Spinal cord (tissue), 10 donors: ENCODE measurements at places on chromosomes 2 and 18. TPM values are rescaled to one million over a fixed set of nuclear protein-coding genes. Genes with fewer than 3 reads are reported as not detected.

GRCh38 chr2:220433131-220433530 is 805.7 kb downstream of the SLC4A3 start:
- no peak overlapping the region for H3K4me3 ChIP-seq
- H3K36me3 ChIP-seq, result no peaks in the 10 kb centered on the region
- DNase-seq, result peak; percentile 27
- H3K27me3 ChIP-seq, result no peaks in the 10 kb centered on the region

DNA sequence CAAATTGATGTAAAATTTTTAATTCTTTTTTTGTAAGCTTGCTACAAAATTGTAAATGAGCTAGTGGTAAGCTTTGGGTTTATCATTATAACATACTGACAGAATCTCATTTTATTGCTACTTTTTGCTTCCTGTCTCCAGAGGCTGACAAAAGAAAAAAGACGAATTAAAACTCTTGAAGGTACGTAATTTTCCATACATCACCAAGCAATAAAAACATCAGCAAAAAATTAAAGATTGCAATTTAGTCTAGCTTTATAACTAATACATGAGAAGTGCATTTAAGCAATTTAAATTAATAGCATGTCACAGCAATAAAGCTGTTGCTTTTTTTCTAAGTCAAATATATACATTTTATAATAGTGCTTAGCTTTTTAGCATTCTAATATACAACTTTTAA is 94.6 kb upstream of the SNTG2 start:
- H3K4me3 ChIP-seq, result no peak overlapping the region
- DNase-seq, result no peak
- H3K4me1 ChIP-seq, result peaks cover 4% of the 10 kb centered on the region
- no peak overlapping the region for H3K27ac ChIP-seq
- H3K36me3 ChIP-seq, result no peaks in the 10 kb centered on the region

GRCh38 chr2:17327649-17328048 is 190.6 kb downstream of the RAD51AP2 start:
- no peak for DNase-seq
- no peak overlapping the region for H3K27ac ChIP-seq
- no peaks in the 10 kb centered on the region for H3K27me3 ChIP-seq
- H3K4me1 ChIP-seq, result no peaks in the 10 kb centered on the region

DNA sequence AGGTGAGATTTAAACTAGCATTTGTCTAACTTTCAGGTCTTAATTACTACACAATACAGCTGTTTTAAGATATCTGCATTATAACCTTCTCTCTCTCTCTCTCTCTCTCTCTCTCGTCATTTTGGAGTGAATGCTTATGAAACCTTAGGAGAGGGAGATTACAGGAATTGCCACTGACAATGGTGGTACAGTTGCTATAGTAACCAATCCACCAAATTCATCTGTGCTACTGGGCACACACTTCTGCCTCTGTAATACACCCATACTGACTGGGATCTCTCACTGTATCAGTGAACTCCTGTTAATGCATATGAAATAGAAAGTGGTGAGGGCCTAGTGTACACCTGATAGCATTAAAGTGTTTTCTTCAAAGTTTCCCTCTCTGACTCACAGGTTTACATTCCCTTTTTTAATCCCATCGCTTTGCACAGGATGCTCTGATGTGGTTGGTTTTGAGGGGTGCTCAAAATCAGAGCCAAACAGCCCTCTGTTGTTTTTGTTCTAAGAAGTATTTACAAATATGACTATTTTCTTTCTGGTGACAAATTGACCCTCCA is 13.1 kb downstream of the KLHL14 start:
- no peak overlapping the region for H3K4me3 ChIP-seq
- H3K27me3 ChIP-seq, result no peaks in the 10 kb centered on the region
- H3K4me1 ChIP-seq, result no peaks in the 10 kb centered on the region

GRCh38 chr2:97769308-97769707 is 55.9 kb downstream of the ZAP70 start:
- H3K27ac ChIP-seq, result no peak overlapping the region
- no peaks in the 10 kb centered on the region for H3K27me3 ChIP-seq
- H3K4me3 ChIP-seq, result no peak overlapping the region
- DNase-seq, result no peak
- H3K36me3 ChIP-seq, result peaks cover 39% of the 10 kb centered on the region

DNA sequence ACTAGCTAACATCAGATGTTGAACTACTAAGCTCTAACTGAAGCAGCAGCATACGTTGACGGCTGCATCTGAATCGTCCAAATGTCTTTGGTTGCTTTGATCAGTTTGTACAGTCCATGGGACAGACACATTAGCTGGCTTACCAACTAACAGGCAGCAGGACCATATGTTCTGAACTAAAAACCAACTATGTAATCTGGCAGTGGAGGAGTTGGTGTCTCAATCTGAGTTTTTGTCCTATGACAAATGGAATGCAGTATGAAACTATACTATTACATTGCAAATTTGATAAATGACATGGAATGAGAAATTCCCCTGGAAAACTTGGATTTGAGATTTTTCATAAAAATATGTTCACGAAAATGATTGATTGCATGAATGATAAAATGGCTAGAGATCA is 79.5 kb downstream of the EPHA4 start:
- no peaks in the 10 kb centered on the region for H3K27me3 ChIP-seq
- H3K4me3 ChIP-seq, result no peak overlapping the region
- no peak for DNase-seq
- no peaks in the 10 kb centered on the region for H3K4me1 ChIP-seq
- no peaks in the 10 kb centered on the region for H3K36me3 ChIP-seq

DNA sequence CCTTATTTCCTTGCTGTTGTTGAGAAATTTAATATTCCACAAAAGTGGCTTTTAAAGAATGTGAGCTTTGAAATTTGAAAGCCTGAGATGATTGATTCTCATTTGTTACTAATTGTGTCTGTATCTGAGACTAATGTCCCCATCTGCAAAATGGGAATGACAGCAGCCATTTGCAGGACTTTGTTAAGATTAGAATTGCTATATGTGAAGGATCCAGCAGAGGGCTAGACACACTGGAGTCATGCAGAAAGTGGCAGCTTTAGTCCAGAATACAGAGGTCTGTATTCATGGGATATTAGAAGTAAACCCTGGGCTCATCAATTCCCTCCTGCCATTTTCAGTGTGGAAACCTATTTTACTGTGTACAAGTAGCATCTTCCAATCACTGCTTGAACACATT is 296.5 kb upstream of the GYPC start:
- no peaks in the 10 kb centered on the region for H3K27me3 ChIP-seq
- H3K36me3 ChIP-seq, result no peaks in the 10 kb centered on the region
- H3K4me3 ChIP-seq, result no peak overlapping the region
- H3K4me1 ChIP-seq, result no peaks in the 10 kb centered on the region
- no peak overlapping the region for H3K27ac ChIP-seq

- no peak overlapping the region for H3K4me3 ChIP-seq
- no peaks in the 10 kb centered on the region for H3K27me3 ChIP-seq
- H3K27ac ChIP-seq, result no peak overlapping the region
- H3K36me3 ChIP-seq, result no peaks in the 10 kb centered on the region
- H3K4me1 ChIP-seq, result no peaks in the 10 kb centered on the region
These were observed 216.8 kb upstream of the HNMT start for GRCh38 chr2:137747509-137747908.

GRCh38 chr2:199273042-199273511 is 184.7 kb downstream of the SATB2 start:
- H3K27ac ChIP-seq, result no peak overlapping the region
- H3K4me3 ChIP-seq, result no peak overlapping the region
- H3K27me3 ChIP-seq, result no peaks in the 10 kb centered on the region

DNA sequence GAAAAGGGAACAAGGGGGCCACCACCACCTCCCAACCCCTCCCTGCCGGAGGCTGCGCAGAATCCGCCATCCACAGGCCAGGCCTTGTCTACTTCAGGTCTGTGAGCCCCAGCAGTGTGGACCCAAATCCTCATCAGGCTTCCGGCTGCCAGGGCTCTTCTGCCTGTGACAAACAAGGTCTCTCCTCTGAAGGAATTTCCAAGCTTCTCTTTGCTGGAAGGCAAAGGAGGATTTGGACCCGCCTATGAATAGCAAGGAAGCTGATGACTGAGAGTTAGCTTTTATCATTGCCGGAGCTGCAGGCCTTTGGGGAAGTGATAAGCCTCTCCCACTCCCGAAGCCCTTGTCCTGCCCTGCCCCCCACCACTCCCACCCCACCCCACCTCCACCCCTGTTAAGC is 93.7 kb upstream of the SH3BP4 start:
- DNase-seq, result no peak
- H3K27ac ChIP-seq, result no peak overlapping the region
- H3K27me3 ChIP-seq, result no peaks in the 10 kb centered on the region
- no peak overlapping the region for H3K4me3 ChIP-seq
- H3K36me3 ChIP-seq, result no peaks in the 10 kb centered on the region

DNA sequence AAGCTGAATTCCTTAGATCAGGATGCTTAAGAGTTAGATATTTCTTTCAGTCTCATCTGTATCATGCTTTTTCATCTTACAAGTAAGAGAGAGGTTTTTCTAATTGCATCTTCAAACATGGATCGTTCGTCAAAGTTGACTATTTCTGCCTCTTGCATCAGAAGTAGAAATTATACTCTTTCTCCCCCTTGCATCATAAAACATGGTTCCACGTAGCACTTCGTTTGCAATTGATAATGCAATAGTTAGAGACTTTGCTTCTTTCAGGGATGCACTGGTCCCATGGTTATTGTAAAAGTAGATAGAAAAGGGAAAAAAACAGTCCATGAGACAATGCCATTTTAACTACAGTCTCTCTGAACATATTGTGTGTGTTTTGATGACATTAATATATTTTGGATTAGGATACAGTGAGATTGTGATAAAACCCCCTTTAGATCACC is 75.1 kb upstream of the PARD3B start:
- H3K4me3 ChIP-seq, result no peak overlapping the region
- H3K36me3 ChIP-seq, result no peaks in the 10 kb centered on the region
- no peak for DNase-seq
- no peak overlapping the region for H3K27ac ChIP-seq
- H3K4me1 ChIP-seq, result peaks cover 2% of the 10 kb centered on the region

DNA sequence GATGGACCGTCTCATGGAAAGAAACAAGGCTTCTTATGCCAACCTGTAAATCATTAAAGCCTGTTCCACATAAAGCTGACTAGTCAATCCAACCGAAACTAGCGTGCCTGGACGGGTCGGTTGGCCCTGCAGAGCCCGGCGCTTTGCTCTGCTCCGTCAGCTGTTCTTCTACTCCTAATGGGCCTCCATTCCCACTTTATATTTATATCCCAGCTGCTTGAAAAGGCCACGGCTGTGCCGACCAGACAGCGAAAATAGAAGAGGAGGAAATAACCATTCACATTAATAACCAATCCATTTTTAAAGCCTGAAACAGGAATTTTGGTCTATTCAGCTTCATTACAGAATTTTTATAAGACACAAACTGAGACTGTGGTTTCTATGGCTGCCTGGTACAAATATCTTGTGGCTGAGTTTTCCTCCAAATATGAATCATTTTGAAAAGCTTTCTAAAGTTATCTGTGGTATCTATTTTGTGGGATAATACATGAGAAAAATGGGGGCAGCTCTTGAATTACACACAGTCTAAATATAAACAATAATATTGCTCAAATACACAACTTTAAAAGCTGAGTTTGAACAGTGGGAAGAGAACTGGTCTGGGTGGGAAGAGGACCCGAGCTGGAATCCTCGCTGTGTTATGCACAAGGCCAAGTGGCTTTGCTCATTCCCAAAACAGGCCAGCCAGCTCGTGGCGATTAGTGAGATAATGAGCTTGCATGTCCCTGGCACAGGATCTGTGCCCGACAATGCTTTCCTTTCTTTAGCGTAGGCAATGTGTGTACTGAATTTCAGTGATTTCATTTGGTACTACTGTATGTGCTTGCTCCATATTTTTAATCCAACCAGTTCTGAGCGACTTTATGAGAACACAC is 10.5 kb upstream of the FAM124B start:
- no peaks in the 10 kb centered on the region for H3K27me3 ChIP-seq
- H3K4me3 ChIP-seq, result no peak overlapping the region
- H3K4me1 ChIP-seq, result no peaks in the 10 kb centered on the region
- H3K36me3 ChIP-seq, result no peaks in the 10 kb centered on the region
- no peak for DNase-seq
- no peak overlapping the region for H3K27ac ChIP-seq

DNA sequence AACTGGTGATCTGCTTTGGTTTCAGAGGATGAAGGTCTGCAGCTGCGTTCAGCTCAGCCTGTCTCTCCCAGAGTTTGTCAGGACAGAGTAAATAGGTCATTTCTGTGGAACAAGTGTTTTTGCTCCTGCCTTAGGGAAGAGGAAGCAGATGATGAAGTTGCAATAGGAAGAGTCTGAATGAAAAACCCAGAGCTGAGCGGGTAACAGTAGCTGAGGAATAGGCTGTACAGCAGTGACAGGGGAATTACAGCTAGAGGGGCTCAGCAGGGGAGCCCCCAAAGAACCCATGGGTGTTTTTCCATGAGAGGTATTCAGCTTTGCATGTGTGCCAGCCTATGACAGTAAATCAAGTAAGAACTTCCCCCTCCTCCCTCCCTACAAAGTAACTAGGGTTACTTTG is 10.3 kb upstream of the CYBRD1 start:
- no peak overlapping the region for H3K4me3 ChIP-seq
- DNase-seq, result no peak
- no peaks in the 10 kb centered on the region for H3K36me3 ChIP-seq
- H3K27me3 ChIP-seq, result no peaks in the 10 kb centered on the region
- no peak overlapping the region for H3K27ac ChIP-seq
- H3K4me1 ChIP-seq, result no peaks in the 10 kb centered on the region

- no peak for DNase-seq
- H3K27me3 ChIP-seq, result no peaks in the 10 kb centered on the region
- peaks cover 8% of the 10 kb centered on the region for H3K4me1 ChIP-seq
- H3K27ac ChIP-seq, result no peak overlapping the region
- no peak overlapping the region for H3K4me3 ChIP-seq
These were observed 287.3 kb upstream of the HS6ST1 start for GRCh38 chr2:128605931-128606330.

DNA sequence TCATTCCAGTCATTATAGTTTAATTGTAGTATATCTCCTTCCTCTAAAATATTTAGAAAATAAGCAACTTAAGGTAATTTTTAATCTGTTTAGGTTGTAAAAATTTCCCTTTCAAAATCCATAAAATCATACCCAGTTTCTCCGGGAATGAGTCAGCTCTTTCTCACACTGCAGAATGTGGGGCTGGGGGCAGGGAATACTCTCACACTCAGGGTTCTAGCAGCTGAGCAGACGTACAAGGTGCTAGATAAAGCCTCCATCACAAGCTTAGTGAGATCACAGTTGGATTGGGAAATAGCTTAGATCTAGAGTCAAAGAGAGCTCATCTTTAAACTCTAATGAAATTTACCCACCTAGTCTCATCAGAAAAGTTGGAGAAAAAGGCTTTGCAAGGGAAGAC is 79.9 kb upstream of the FAM237A start:
- no peaks in the 10 kb centered on the region for H3K4me1 ChIP-seq
- H3K36me3 ChIP-seq, result peaks cover 2% of the 10 kb centered on the region
- H3K4me3 ChIP-seq, result no peak overlapping the region
- no peak for DNase-seq
- no peak overlapping the region for H3K27ac ChIP-seq

The CLEC4F gene
- total RNA-seq, result not detected

The PSD4 gene
- 7.1 TPM for total RNA-seq

The HAAO gene
- total RNA-seq, result 12.7 TPM

The WDR7 gene
- total RNA-seq, result 126 TPM

The SPATA3 gene
- total RNA-seq, result not detected
